ENCODE measurements at places on chromosomes 11 and 22.

- no peak for DNase-seq
These were observed 82.9 kb downstream of the OSBP2 start for GRCh38 chr22:30777587-30777986.

DNA sequence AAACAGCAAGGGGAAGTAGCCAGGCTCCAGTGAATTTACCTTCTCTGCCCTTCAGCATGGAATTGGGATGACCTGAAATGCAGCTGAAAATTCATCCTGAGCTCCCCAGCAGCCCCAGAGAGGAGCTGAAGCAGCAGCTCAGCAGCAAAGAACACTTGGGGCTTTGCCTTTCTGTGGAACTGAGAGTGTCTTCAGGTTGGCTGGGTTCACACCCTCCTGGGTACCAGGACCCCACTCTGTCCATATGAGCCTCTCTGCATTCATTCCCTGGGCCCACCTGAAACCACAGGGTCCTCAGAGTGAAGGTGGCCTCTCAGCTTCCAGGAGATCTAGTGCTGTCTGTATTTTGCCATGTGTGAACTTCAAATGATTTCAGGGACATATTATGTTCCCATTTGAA is 429.2 kb downstream of the MN1 start:
- no peak for DNase-seq

GRCh38 chr11:19242179-19242932 is 1.6 kb upstream of the E2F8 start:
- peak; percentile 22 for DNase-seq

DNA sequence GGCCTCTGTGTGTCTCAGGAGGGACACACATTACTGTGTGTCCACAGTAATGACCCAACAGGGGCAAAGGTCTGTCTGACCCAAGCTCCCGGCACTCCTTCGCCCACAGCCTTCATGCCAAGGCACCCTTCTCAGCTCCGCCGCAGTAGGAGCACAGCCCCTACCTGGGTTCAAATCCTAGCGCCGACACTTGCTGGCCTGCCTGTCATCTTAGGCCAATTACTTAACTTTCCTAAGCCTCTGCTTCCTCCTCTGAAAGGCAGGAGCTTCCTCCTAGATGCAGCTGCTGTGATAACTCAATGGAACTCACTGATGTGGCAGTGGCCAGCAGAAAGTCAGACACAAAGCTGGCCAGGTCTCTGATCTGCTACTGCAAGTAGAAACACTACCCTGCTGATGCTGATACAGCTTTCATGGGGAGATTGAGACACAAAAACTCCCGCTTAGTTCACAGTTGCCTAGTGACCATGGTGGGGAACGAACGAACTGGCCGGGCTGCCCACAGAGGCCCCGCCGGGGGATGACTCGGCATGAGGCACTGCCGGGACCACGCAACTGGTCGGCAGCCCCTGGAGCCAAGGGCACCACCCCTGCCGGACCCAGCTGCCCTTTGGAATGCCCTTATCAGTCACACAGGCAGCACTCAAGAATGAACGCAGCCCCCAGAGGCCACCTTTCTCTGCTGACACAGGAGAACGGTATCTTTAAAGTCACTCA is 8.1 kb downstream of the EHD1 start:
- DNase-seq = no peak

GRCh38 chr11:95149651-95150364 is 60.2 kb downstream of the ENDOD1 start:
- DNase-seq = no peak

DNA sequence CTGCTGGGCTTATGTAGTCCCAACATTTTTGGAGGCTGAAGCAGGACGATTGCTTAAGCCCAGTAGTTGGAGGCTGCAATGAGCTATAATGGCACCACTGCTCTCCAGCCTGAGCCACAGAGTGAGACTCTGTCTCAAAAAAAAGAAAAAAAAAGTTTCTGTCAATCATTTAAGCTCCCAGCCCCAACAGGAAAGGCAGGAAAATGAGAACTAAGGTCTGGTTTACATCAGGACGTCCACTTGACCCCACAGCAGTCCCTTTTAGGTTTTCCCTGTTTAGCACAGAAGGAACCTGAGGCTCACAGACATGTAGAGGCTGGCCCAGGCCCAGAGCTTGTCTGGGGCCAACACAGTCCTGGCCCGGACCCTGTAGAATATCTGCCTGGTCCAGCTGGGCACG is 9.2 kb upstream of the TTLL1 start:
- DNase-seq = no peak

GRCh38 chr11:124085583-124085982 is 29.7 kb upstream of the VWA5A start:
- DNase-seq = no peak

GRCh38 chr11:44366741-44367140 is 56.8 kb upstream of the ALX4 start:
- DNase-seq = no peak

DNA sequence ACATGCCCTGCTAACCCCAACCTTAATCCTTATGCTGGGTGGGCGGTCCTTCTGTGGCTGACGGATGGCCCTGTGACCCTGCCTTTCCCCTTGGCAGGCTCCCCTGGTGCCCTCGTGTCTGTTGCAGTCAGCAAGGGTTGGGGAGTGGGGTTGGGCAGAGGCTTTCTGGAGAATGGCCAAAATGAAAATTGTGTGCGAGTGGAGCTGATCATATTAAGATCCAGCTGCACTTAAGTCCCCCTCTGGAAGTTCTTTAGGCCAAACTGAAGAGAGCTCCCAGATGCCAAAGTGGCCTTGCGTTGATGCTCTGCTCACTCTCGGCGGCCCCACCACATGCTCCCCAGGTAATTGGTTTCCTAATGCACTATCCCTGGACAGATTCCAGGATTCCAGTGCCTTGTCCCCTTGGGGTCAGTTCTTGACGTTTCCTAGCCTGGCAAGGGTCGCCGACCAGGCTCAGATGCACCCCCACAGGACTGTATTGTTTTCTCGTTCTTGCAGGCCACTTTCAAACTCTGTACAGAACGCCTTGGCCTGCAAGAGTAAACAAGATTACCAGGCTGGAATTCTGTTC is 16.4 kb upstream of the C11orf96 start:
- no peak for DNase-seq

DNA sequence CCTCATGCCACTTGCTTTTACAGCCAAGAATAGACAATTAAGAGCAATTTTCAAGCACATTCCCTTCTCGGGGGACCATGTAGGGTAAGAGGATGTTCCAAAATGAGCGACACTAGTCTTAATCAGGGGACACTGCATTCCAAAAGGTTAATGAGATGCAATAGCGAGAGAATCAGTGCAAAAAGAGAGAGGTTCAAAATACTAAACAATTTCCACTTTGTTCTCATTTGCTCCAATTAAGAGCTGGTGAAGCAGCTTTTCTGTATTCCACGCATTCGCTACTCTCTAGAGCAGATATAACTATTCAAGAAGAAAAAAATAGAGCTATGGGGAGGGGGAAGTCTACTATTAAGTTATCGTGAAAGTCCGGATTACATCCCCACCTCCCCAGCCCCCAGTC is 811 bp downstream of the LRRC4C start:
- DNase-seq = no peak

DNA sequence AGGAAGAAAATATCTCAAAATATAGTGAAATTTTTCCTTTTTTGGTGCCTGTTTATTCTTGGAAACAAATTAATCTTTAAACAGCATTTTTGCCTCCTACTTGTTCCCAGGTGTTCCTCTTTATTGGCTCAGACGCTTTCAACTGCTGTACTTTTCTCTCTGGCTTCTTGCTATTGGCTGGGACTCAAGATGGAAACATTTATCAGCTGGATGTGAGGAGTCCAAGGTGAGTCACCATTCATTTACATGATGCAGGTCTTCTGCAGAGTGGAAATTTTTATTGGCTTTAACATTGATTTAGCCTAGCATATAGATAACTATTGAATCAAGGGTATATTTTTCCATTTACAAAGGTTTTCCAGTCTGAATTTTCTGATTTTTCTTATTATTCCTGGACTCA is 34.4 kb upstream of the DNAJB13 start:
- no peak for DNase-seq

GRCh38 chr22:50529897-50530579 is at the start of gene TYMP:
TSS of gene TYMP (minus strand) at chr22:50530012. CDS start at chr22:50529709, 303 bp downstream.
- DNase-seq = peak; percentile 81

- DNase-seq = no peak
These were observed 14.6 kb downstream of the BBOX1 start for GRCh38 chr11:27055065-27055682.

DNA sequence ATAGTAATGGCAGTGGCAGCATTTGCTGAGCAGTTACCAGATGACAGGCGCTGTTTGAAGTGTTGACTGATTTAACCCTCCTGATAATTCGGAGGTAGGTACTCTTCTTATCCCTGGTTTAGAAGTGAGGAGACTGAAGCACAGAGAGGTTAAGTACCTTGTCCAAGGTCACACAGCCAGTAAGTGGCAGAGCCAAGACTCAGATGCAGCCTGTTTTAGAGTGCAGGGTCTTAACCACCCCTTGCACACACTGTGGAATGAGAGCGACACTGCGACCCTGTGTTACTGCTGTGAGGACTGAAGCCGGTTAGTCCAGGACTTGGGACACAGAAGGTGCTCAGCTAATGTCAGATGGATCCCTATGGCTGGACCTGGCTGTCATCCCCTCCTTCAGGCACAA is 34.7 kb downstream of the DAGLA start:
- no peak for DNase-seq

DNA sequence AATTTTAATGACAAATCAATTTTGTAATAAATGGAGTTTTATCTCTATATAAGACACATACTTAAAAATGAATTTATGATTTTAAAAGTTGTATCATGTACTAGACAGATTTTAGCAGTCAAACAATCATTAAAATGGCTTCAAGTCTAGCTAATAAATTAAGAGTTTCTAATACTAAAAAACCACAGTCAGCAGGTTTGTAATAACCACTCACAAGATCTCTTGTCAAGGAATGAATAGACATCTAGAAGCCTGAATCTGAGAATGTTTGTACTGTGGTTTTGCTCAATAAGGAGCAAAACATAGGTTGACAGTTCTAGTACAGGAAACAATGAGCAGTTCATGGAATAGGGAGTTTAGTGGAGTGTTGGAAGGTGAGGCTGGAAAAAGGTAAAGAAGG is 81.2 kb downstream of the DEUP1 start:
- no peak for DNase-seq

GRCh38 chr11:44693654-44694119 is 33.1 kb upstream of the TSPAN18 start:
- DNase-seq = no peak

GRCh38 chr22:31646186-31647019 is 15.6 kb downstream of the PISD start:
- peak; percentile 34 for DNase-seq

DNA sequence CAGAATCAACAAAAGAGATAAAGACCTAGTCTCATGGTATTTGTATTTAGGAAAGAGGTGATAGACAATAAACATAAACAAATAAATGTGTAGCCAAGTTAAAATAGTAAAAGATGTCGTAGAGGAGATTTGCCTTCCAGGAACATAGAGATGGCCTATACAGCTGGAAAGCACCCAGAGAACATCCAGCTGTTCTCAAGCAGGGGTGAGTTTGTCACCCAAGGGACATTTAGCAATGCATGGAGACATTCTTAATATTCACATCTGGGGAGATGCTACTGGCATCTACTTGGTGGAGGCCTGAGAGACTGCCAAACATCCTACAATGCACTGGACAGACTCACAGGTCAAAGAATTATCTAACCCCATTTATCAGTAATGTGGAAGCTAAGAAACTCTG is 88.3 kb downstream of the C11orf87 start:
- DNase-seq = no peak

DNA sequence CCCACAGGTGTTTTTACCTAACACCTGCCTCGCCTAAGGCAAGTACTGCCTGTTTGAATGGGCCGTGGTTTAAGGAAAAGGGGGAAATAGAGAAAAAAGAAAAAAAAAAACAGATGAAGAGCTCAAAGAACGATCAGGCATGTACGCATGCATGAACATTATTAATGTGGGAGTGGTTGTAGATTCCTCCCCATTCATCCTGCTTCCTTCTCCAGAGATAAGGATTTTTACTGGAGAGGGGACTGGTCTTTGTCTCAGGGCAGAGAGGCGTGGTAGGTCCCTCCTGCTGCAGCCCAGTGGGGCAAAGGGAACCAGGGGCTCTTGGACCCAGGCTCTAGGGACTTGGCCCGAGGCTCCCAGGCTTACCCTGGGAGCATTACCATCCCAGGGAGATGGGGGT is 23.1 kb downstream of the RPS6KA4 start:
- no peak for DNase-seq

DNA sequence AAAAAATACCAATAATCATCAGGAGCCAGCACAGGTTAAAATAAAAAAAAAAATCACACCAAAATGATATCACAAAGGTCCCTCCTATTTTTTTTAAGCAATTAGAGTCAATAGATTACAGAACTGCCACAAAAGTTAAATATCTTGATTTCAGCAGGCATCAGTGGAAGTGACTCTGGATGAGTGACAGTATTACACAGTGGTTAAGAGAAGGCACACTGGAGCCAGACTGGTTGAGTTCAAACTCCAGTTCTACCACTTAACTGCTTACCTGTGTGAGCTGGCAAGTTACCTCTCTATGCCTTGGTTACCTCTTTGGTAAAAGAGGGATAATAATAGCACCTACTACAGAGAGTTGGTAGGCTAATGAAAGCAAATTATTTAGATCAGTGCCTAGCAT is 148.5 kb downstream of the ATG16L2 start:
- DNase-seq = no peak

GRCh38 chr22:35995348-35995747 is 33.3 kb downstream of the RBFOX2 start:
- DNase-seq = no peak

DNA sequence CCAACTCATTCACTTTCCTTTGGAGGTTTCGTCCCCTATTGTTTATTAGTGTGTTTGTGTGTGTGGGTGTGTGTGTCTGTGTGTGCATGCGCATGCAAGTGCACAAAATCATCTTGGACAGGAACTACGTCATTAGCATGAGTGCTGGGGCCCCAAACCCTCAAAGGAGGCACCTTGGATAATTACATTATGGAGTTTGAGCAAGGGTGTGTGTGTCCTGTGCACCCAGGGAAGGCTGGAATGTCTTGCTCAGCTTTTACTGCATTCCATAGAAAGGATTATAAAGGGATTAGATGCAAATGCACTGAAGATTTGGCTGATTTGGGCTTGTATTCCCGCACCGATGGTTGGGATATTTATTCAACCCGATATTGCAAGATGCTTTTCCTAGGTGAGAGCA is 203.4 kb upstream of the NAV2 start:
- DNase-seq = no peak

DNA sequence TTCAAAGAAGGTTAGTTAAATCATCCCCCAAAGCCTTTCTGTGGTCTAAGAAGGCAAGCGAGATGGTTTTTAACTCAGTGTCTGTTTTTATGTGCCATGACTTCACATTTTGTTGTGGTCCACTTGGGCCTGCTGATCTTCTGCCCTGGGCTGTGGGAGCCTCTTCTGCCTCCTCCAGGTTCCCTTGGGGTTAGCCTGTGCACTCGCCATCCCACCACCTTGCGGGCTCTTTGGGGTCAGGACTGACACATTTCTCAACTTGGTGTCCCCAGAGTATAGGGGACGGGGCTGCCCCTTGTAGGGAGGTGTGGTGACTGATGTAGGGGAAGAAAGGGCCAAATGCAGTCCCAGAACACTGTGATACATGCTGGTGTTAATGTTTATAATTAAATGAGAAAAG is 207.0 kb downstream of the TBC1D22A start:
- DNase-seq = peak; percentile 56

Measured in stimulated activated CD4-positive, alpha-beta T cell treated with anti-CD3 and anti-CD28 coated beads, Interleukin-2, amount 100 ng/mL, for 24 hours (primary cell).